Daoy (cell line): ENCODE measurements at places on chromosomes 3 and 15. TPM values are rescaled to one million over a fixed set of nuclear protein-coding genes. Genes with fewer than 3 reads are reported as not detected.

- no peak for DNase-seq
Measured at GRCh38 chr15:42338500-42338899, 20.8 kb upstream of the CAPN3 start.

MASP1 gene
- not detected in 2 replicates for total RNA-seq

DNA sequence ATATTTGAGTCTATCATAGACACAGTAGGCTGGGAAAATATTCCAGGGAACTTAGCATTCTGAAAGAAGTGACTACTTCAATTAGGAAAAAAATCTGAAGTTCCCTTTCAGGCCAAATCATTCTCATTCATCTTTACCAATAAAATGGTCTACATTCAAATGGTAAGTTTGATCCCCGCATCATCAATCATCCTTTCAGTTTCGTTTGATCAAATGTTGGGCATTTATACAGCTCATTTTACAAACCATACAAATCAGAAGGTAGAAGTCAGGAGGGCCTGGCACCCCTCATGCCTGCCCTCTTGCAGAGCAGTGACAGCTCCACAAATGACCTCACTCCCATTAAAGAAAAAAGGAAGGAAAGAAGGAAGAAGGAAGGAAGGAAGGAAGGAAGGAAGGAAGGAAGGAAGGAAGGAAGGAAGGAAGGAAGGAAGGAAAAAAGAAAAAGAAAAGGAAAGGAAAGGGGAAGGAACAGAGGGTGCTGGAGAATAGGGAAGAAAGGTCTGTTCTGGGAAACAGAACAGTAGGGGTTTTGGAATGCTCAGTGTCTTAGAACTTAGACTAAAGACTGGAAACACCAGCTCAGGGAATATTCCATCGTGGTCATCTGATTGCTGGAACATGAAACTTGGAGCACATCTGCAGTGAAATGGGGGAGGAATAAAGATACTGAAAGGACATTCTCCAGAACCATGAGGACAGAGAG lies 86.1 kb downstream of the XXYLT1 start:
- DNase-seq: no peak

DNA sequence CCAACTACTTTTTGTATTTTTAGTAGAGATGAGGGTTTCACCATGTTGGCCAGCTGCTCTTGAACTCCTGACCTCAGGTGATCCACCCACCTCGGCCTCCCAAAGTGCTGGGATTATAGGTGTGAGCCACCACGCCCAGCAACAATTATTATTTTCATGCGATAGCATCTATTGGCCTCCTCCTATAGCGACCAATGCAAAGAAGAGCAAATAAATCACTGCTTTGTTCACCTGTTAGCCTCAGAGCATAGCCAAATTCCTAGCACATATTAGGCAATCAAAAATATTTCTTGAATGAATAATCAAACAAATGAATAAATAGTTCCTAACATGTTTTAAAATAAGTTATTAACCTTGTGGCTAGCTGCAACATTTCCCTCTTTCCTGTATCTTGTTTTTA lies 36.8 kb upstream of the TNFSF10 start:
- no peak for DNase-seq

DNA sequence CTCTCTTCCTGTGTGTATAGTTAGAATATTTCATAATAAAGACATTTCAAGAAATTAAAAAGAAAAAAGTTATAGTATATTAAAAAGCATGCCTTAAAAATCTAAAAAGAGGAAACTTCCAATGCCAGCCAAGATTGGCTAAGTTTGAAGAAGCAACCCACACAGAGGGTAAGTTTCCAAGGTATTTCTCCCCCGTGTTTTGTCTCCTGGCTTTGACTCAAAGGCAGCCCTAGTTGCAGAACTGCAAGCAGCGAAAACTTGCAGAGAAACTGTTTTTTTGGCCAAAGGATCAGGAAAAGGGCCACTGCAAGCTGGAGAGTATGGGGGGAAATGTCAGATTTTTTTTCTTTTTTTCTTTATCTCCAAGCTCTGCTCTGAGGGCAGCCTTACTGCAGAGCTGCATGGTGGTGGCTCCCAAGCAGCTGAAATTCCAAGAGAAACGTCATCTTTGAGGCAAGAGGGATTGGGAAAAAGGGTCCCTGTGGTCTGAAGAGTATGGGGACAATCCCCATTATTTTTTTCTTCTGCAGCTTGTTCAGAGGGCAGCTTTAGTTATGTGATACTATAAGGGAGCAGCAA lies 23.0 kb downstream of the HACL1 start:
- DNase-seq: no peak

RARB gene
- 4.7 and 7.1 TPM in 2 replicates for total RNA-seq

LRRIQ4 gene
- not detected in 2 replicates for total RNA-seq

- DNase-seq: no peak
Measured at GRCh38 chr3:186464424-186465093, 79.6 kb downstream of the CRYGS start.

GRCh38 chr3:43727930-43728329 lies 37.2 kb downstream of the ABHD5 start:
- DNase-seq: peak; percentile 18

SSUH2 gene
- 0.27 and 0.40 TPM in 2 replicates for total RNA-seq

GRCh38 chr3:65251375-65251774 lies 563.6 kb upstream of the ADAMTS9 start:
- DNase-seq: no peak

DNA sequence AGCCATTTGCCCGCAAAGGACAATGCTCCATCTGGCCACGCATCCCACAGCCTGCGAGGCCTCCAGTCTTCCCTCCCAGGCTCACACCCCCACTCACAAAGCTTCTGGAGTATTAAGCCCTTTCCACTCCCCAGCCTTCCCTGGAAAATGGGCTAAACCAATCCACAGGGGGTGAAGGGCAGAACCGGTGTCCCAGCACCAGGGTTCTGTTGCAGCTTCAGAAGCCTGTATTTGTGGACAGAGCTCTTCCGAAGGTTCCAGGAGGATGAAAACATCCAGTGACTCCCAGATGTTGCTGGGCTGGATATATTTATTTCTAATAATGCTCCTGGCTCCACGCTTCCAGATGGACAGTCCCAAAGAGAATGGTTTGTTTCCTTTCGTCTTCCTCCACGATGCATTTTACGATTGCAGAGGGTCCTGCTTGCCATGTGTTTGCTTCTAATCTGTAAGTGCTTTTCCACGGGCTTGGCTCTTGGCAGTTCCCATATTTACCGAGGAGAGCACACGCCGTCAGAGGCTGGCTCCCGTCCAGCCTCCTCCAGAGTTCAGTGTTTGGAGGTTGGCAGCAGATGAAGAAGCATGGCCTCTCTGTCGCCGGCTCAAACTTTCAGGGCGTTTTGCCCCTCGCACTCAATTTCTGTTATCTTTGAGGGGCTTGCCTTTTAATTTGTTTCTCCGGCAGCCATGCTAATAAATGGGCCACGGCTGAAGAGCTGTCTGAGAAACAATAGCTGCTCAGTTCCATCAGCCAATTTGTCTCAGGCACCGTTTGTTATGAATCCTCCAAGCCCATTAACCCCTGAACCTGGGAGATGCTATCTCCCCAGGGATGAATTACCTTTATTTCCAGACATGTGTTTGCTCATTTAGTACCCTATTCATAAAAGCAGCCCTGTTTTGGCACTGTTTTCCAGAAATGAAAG lies 367.9 kb upstream of the PROK2 start:
- peak; percentile 60 for DNase-seq

PARP15 gene
- under 0.01 TPM in 1 of 2 replicates, not detected in the other for total RNA-seq

GRCh38 chr15:40252438-40253166 lies 13.7 kb downstream of the PAK6 start:
- no peak for DNase-seq

DNA sequence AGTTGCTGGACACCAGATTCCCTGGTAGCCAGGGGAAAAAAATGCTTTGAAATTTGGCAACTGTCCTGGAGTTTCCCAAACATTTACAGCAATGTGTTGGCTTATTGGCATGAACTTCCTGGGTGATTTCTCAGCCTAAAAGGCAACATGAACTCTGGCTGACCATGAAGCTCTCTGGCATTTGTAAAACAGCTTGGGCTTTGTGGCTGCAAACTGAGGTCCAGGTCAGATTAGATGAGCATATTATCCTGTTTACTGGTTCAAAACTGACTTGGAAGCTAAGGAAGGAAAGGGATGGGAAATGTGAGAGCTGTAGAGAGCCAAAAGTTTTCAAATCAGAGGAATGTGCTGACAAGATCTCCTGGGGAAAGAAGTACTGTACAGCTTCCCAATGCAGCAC lies 139.0 kb downstream of the P3H2 start:
- no peak for DNase-seq

DVL3 gene
- total RNA-seq: 28.1 and 28.3 TPM in 2 replicates

- no peak for DNase-seq
Measured at GRCh38 chr15:100183921-100184495, 157.8 kb downstream of the ADAMTS17 start.

DNA sequence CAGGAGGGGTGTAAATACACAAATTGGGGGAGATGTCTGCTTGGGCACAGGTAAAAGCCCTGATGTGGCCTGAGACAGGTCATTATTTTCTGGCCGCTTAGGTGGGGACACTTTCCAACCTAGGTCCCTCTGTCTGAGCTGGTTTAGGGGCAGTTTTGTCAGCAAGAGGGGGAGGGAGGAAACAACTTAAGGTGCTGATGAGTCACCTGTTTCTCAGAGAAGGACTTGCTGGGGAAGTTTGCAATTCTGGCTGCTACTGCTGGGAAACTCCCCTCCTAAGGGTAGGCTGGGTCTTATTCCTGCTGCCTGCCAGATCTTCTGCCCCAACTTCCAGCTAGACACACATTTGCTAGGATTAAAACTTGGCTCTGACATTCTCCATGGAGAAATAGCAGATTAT lies 4.8 kb upstream of the RHOV start:
- DNase-seq: peak; percentile 71

CAND2 gene
- total RNA-seq: 1.4 and 3.7 TPM in 2 replicates

DNA sequence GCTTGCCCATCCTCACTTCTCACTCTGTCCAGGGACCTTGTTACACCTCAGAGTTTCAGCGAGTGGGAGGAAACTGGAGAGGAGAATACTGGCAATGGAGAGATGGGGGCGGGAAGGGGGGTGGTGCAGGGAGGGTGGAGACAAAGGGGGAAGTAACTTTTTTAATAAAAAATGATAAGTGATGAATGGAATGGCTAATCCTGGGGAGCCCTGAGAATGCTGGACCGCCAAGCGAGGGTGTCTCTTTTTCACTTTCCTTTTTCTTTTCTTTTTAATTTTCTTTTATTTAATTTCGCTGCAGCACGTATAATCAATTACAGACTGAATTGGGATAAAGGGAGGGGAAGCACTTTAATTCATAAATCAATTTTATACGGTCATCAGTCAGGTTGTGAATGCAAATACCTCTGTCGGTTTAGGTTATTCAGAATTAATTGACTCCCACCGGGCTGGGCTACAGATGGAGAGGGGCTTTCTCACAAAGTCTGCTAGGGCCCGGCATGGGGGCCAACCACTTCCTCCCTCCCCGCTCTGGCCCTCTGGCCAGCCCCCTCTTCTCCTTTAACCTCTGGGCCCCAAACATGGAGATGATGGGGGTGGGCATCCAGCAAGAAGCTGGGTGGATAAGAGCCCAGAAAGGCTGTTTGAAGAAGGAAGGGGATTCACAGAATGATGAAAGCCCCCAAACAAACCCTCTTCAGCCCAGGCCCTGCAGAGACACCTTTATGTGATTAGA lies 106.8 kb upstream of the BOC start:
- no peak for DNase-seq

DNA sequence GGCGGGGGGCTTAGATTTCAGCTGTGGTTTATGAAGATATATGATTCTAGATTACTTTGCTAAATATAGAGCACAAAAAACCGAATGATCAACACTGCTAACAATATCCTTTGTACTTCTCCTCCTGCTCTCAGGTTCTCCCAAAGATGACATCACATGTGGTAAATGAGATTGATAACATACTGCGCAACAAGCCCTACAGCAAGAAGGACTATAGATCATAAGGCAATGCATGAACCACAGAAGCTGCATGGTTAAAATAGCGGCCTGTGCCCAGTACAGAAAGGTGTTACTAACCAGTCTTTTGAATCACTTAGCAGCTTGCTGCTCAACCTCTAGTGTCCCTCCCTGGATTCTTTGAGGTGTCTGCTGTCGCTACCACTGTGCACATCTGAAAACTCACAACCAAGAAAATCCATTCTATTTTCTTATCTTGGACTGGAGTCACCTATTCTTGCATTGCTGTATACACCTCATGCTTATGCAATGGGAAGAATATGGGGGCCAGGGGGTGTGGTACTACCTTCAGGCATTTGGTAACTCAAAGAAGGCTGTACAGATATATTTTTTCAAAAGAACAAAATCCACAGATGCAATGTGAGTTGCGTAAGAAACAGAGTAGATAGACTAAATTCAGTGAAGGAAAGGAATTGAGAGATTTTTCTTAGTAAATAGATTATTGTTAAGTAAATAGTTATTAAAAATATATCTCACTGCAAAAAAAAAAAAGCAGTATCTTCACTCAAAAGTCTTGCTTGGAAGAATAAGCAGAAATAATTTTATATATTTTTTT lies 18.2 kb downstream of the SSR3 start:
- DNase-seq: peak; percentile 26

ERICH6 gene
- not detected in 2 replicates for total RNA-seq

SLC27A2 gene
- total RNA-seq: 1.1 and 1.3 TPM in 2 replicates

- DNase-seq: peak; percentile 39
Measured at GRCh38 chr15:57138349-57138788, 219.9 kb downstream of the TCF12 start.

GRCh38 chr3:30597769-30598134 lies 8.6 kb upstream of the TGFBR2 start:
- no peak for DNase-seq

DNA sequence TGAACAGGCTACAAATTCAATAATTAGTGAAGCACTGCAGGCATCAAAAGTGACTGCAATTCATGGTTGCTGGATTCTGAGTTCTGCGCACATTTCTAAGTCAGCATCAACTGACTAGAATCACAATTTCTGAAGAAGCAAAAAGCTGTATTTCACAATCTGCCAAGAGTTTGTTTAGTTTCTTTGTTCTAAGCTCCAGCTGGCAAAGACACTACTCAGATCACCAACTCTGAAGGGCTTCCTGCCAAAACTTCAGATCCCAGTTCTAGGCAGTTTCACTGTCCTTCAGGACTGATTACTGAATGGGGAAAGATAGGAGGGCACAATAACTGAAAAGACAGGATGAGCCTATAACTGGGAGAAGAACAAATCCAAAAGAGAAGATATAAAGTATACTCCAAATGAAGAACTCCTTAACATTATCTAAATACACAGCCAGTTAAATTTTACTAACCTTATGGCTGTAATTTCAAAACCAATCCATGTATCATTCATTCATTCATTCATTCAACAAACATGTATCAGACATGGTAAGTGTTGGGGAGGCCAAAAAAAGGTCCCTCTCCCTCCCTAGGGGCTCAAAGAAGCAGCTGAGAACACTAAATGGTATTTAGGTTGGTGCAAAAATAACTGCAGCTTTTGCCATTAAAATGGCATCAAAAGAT lies 17.1 kb downstream of the TJP1 start:
- peak; percentile 32 for DNase-seq

TGM4 gene
- 0.17 and 0.51 TPM in 2 replicates for total RNA-seq
